ENCODE measurements at places on chromosomes 7 and 10. TPM values are rescaled to one million over a fixed set of nuclear protein-coding genes. Genes with fewer than 3 reads are reported as not detected.
A peak's percentile ranks its signal among the peaks of the same experiment; 100 is the strongest.

The RAMP3 gene
- total RNA-seq = not detected

The CAMK2B gene
- total RNA-seq = not detected

The HDAC9 gene
- total RNA-seq = 27.6 TPM

The ZP3 gene
- 1.4 TPM for total RNA-seq

- peaks cover 29% of the 10 kb centered on the region for H3K4me1 ChIP-seq
- H3K27me3 ChIP-seq = no peaks in the 10 kb centered on the region
- no peak overlapping the region for H3K4me3 ChIP-seq
- H3K27ac ChIP-seq = no peak overlapping the region
- no peaks in the 10 kb centered on the region for H3K36me3 ChIP-seq
- no peak for DNase-seq
These were observed 77.4 kb upstream of the FRMD4A start for GRCh38 chr10:14408139-14408538.

DNA sequence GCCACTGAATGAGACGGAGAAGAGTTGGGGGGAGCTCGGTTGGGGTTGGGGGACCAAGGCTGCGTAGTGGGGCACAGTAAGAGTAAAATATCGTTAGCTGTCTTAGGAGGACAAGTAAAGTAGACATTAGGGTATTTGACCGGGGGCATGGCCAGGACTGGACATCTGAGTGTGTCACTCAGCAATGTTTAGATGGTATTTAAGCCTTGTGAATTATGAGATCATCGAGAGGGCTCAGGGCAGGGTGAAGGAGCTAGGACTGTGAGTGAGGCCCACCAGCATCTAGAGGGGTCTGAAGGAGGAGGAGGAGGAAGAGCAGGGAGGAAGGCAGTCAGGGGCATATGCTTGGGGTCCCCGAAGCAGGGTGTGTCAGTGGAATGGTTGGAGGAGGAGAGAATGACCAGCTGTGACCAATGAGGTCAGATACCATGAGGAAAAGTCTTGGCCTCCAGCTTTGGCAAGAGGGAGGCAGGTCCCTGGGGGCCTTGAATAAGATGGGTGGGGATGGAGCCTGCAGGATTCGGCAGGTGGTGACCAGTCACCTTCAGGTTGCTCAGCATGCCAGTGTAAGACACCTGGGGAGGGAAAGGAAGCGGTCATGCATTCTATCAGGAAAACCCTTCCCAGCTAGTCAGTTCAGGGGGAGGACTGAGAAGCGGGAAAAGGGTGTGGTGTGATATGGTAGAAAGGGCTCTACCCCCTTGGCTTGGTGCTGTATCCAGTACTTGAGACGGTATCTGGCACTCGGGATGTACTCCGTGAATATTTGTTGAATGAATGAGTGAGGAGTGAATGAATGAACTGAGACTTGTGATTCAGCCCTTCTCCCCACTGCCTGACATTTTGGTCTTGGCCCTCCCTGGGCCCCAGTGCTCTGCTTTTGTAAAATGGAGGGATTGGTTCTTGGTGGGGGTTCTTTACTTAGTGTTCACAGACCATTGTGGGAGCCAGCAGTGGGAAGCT lies 34.8 kb upstream of the SH2D4B start:
- no peak for DNase-seq
- no peak overlapping the region for H3K4me3 ChIP-seq
- peak overlapping the region; percentile 60 for H3K27ac ChIP-seq
- no peaks in the 10 kb centered on the region for H3K36me3 ChIP-seq
- H3K27me3 ChIP-seq = no peaks in the 10 kb centered on the region

DNA sequence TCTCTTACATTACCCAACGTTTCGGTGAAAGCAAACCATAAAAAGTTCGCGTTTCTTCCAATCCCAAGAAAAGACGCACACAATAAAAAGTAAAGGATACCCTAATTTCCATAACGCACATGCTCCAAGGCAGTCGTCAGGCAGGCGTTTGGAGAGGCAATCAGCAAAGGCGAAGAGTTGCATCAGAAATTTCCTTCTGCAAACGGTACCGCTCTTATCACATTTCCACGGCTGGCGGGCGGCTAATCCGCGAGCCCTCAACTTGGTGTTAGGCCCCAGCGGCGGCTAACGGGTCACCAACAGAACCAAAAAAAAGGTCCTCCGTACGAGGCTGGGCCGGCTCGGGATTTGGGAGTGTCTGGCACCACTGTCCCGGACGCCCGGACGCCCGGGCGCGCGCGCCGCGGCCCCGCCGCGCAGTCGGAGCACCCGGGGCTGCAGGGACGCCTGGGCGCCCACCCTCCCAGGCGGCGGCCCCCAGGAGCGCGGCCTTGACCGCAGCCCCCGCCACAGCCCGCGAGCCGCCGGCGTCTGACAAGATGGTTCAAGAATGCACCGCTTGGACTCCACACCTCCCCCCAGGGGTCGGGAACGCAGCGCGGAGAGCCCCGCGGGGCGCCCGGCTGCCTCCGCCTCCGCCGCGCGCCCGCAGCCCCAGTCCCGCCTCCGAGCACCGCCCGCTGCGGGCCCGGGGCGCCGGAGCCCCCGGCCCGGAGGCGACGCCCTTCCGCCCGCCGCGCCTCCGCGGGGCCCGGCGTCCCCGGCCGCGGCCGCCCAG lies 9.8 kb upstream of the GRB10 start:
- peak; percentile 57 for DNase-seq
- H3K4me1 ChIP-seq = peaks cover 21% of the 10 kb centered on the region
- peak overlapping the region; percentile 80 for H3K27ac ChIP-seq
- no peaks in the 10 kb centered on the region for H3K36me3 ChIP-seq
- peak overlapping the region; percentile 95 for H3K4me3 ChIP-seq
- no peaks in the 10 kb centered on the region for H3K27me3 ChIP-seq

DNA sequence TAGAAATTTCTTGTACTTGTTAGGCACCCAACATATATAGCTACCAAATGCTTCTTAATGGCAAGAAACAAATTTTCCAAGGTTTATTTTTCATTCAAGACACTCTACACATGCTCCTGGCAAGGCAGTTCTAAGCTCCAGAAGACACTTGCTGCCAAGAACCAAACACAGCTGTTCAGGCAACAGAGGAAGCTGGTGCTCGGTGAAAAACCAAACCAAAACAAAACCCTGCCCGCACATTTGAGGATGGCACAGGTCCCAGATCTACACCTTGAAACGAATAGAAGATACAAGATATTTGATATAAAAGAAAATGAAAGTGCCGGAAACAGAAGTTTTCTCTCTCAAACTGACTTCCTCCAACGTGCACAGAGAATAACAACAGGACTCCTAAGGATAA lies 4.9 kb upstream of the DNTT start:
- H3K27me3 ChIP-seq = peaks cover 3% of the 10 kb centered on the region
- no peak overlapping the region for H3K4me3 ChIP-seq
- no peaks in the 10 kb centered on the region for H3K36me3 ChIP-seq
- no peak overlapping the region for H3K27ac ChIP-seq

DNA sequence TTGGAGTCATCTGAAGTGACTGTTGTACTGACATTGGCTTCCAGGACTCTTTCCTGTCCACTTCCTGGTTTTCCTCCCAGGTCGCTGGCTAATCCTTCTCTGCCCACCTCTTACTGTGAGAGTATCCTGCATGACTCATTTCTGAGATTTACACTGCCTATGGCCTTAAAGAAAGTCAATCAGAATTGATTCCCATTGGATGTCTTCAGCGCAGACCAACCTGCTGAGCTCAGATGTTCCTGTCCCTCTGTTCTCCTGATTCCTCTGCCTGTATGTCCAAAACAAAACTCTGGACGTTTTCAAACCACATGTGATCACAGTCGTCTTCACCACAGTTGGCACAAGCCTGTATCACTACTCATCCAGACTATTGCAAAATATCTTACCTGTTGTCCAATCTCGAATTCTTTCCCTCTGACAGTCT lies 262.1 kb downstream of the CREB5 start:
- H3K27ac ChIP-seq = no peak overlapping the region
- H3K4me3 ChIP-seq = no peak overlapping the region
- H3K4me1 ChIP-seq = peaks cover 4% of the 10 kb centered on the region
- no peaks in the 10 kb centered on the region for H3K36me3 ChIP-seq
- DNase-seq = no peak

The GPR37 gene
- total RNA-seq = 9.8 TPM

The ENTPD1 gene
- total RNA-seq = 0.95 TPM

The HIBADH gene
- 21.9 TPM for total RNA-seq

DNA sequence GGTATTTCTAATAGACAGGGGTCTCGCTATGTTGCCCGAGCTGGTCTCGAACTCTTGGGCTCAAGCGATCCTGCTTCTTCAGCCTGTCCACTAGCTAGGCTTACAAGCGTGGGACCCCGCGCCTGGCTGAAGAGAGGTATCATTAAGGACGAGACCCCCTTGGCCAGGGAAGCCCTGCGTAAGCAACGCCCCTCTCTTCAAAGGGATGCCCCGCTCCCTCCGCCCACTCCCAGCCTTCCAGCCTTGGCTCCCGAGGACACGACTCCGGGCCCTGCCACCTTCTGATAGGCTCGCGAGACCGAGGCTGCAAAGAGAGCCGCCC lies 220 bp upstream of the ZKSCAN5 start:
- H3K36me3 ChIP-seq = no peaks in the 10 kb centered on the region
- peak overlapping the region; percentile 93 for H3K27ac ChIP-seq
- peaks cover 13% of the 10 kb centered on the region for H3K4me1 ChIP-seq
- H3K27me3 ChIP-seq = no peaks in the 10 kb centered on the region

The TUBB8 gene
- total RNA-seq = not detected

- no peaks in the 10 kb centered on the region for H3K36me3 ChIP-seq
- H3K27me3 ChIP-seq = no peaks in the 10 kb centered on the region
- H3K4me1 ChIP-seq = peaks cover 6% of the 10 kb centered on the region
- H3K27ac ChIP-seq = no peak overlapping the region
- no peak overlapping the region for H3K4me3 ChIP-seq
These were observed 127.7 kb downstream of the ITIH5 start for GRCh38 chr10:7538970-7539654.
